ENCODE measurements at places on chromosomes 12 and 14.

DNA sequence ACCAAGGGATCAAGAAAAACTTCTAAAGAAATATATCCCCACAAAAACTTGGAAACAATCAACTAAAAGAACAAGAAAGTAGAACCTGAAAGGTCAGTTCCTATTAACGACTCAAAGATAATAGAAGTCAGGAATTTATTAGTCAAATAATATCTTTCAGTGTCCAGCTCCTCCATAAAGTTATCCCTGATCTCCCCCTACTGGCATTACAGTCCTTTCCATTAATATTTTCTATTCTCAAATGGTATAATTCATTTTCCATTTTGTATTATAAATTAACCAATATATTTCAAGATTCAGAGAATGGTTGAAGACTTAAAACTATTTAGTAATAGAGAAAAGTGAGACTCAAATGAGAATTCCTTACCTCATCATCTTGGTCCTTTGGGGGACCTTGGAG is 11.6 kb upstream of the SUPT16H start:
- no peak for DNase-seq

GRCh38 chr14:64636980-64637429 is 67.2 kb upstream of the PLEKHG3 start:
- DNase-seq = no peak

GRCh38 chr12:50166799-50167048 is 445 bp downstream of the CERS5 start:
- no peak for DNase-seq

DNA sequence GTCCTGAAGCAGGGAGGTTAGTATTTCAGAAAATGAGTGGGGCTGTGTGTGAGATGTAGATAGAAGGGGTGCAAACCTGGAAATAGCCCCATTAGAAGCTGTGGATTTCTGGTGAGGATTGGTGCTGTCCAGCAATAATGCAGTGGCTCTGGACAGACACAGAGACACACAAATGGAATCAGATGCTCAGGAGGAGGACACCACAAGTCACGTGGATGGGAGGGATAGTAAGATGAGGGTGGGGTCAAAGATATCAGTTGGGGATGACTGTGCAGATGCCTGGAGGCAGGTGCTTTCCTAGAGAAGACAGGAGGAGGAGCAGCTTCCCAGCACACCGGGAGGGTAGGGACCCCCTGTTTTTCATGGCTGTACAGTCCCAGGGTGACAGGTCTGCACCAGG is 136.5 kb downstream of the PLXNC1 start:
- DNase-seq = no peak

GRCh38 chr14:100391724-100392123 is 68.6 kb downstream of the SLC25A47 start:
- no peak for DNase-seq

DNA sequence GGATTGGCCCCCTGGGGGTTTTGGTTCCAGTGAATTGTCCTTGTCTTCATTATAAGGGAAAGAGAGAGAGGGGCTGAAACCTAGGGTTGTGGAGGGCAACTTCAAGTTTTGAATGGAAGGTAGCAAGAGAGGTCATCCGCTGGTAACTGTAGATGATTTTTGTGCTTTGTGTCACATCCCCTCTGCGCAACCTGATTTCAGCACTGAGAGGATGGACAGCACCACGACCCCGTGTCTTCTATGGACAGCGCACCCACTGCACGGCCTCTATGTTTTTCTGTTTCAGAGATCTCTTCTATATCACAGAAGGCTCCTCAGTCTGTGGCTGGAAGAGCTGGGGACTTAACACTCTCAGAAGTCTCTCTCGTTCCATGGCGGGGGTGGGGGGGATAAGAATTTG is 127.0 kb upstream of the RPH3A start:
- DNase-seq = peak; percentile 37

DNA sequence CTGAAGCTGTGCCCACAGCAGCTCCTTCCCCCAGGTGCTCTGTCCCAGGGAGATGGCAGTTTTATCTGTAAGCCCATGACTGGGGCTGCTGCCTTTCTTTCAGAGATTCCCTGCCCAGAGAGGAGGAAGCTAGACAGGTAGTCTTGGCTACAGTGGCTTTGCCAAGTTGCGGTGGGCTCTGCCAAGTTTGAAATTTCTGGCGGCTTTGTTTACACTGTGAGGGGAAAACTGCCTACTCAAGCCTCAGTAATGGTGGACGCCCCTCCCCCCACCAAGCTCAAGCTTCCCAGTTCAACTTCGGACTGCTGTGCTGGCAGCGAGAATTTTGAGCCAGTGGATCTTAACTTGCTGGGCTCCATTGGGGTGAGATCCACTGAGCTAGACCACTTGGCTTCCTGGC is 124.7 kb downstream of the MSRB3 start:
- no peak for DNase-seq

- peak; percentile 83 for DNase-seq
Observed at GRCh38 chr12:1812650-1813302, 7.6 kb upstream of the LRTM2 start.

- no peak for DNase-seq
Observed at GRCh38 chr12:59820594-59821011, 224.8 kb downstream of the SLC16A7 start.

GRCh38 chr12:28367326-28367725 is 177.1 kb downstream of the CCDC91 start:
- no peak for DNase-seq

GRCh38 chr14:93219103-93219726 is 12.2 kb downstream of the UBR7 start:
- DNase-seq = peak; percentile 62

DNA sequence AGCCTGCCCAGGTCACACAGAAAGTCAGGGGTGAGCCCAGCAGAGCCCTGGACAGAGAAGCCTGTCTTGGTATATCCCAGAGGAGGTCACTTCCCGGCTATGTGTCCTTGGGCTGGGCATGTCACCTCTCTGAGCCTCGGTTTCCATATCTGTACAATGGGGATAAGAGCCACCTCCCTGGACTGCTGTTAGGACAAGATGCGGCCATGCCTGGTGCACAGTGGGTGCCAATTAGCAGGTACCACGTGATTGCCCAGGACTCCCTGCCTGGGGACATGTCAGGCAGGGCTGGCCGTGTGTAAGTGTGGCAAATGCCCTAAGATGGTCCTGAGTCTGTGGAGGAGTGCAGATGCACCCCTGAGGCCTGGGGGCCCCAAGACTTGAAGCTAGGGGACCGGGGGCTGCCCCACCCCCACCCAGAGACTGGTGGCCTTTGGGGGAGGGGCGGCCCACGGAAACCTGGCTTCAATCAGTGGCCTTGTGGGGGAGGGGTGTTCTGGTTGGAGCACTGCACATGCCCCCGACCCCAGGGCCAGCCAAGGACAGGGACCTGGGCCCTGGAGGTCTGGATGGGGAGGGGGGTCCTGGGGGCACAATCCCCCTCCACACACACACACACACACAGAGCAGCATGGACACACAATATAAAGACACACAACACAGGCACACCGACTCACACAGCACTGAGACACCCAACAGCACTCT is 878 bp downstream of the TMEM119 start:
- no peak for DNase-seq

DNA sequence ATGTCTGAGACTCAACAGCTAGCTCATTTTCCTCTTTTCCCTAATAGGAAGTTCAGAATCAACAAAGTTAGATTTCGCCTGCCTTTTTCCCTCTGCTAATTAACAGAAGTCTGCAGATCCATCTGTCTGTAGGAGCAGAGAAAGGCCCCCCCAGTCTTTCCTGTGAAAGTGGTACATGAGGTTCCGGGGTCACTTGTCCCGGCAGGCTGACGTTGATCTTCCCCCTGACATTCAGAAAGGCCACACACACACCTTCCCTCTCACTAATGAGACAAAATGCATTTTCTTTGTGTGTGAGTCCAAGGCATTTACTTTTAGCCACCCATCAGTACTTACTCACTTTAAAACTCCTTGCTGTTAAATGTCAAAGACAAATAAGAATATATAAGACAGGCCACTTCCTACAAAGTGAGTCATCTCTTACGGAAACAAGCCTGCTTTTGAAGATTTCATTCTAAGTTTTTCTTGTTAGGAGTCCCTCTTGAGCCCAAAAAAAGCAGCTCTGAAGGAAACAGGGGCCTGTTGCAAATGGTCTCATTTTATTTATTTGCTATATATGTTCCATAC is 138.7 kb downstream of the TTC7B start:
- DNase-seq = no peak

GRCh38 chr14:76713121-76713520 is 48.1 kb upstream of the VASH1 start:
- no peak for DNase-seq

DNA sequence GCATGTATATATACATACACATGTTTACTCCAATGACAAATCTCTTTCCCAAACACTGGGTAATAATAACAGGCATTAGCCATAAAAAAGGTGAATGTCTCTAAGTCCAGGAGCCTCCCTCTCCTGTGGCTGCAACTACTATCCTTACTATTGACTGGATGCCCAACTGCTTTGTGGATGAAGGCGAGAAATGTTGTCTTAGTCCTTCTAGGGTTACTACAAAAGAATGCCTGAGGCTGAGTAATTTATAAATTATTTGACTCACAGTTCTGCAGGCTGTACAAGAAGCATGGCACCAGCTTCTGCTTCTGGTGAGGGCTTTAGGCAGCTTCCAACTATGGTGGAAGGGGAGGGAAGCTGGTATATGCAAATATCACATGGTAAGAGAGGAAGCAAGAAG is 366.0 kb upstream of the DDHD1 start:
- no peak for DNase-seq

- DNase-seq = no peak
Observed at GRCh38 chr14:76375947-76376404, at the start of gene ESRRB. Gene ESRRB, plus strand, starts transcription at chr14:76376137. Its CDS starts 265 bp downstream, at chr14:76376402.

- DNase-seq = no peak
Observed at GRCh38 chr12:93378998-93379325, 1.2 kb downstream of the NUDT4 start.

DNA sequence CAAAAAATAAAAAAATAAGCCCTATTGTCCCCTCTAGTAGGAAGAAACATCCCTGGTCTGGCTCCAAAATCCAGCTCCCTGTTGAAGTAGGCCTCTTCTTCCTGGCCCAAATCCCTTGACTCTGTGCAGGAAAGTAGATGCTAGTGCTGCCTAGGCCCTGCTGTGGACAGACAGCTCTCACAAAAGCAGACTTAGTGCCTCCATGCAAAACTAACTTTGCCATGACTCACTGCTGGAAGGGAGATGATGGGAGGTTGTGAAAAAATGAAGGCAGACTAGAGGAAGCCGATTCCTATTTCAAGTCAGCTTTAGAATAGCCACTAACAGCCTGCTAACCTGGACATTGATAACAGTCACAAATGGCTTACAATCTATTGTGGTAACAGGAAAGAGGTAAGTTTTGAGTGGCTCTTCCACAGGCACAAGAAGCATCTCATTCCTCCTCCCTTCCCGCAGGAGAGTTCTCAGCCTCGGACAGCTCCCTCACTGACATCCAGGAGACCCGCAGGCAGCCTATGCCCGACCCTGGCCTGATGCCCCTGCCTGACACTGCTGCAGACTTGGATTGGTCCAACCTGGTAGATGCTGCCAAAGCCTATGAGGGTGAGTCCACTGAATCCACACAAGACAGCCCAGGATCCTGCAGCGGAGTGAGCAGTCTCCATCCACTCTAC is 198.9 kb upstream of the RGS6 start:
- DNase-seq = no peak

DNA sequence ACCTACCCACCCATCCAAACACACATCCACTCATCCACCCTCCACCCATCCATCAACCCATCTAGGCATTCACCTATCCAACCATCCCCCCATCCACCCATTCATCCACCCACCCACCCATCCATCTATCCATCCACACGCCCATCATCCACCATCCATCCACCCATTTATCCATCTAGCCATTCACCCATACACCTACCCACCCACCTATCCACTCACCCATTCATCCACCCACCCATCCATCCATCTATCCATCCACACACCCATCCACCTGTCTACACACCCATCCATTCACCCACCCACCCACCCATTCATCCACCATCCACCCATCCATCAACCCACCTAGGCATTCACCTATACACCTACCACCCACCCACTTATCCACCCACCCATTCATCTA is 72.6 kb upstream of the GALNT9 start:
- no peak for DNase-seq

- no peak for DNase-seq
Observed at GRCh38 chr12:107335802-107336570, 242.6 kb upstream of the CRY1 start.

DNA sequence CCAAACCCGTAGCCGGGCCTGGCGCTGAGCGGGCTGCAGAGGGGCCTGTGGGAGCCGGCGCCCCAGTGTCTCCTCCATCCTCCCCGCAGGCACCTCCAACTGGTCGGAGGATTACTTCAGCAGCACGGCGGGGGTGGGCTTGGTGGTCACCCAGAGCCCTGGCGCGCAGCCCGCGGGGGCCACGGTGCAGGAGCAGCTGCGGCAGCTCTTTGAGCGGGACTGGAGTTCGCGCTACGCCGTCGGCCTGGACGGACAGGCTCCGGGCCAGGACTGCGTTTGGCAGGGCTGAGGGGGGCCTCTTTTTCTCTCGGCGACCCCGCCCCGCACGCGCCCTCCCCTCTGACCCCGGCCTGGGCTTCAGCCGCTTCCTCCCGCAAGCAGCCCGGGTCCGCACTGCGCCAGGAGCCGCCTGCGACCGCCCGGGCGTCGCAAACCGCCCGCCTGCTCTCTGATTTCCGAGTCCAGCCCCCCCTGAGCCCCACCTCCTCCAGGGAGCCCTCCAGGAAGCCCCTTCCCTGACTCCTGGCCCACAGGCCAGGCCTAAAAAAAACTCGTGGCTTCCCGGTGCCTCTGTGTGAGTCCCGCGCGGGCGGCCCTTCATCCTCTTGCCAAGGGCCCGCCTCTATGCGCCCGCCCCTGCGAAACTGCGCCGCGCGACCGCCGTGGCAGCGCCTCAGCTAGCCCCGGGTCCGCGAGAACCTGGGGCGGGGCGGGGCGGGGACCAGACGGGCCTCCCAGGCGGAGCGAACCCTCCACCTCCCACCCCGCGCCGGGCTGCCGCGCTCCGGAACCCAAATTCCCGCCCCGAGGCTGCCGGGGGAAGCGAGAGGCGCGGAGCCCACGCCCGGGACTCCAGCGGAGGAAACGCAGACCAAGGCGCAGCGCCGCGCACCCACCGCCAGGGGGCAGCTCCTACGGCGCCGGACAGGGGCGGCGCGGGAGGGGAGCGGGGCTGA is 8.3 kb downstream of the PLD4 start:
- peak; percentile 87 for DNase-seq

DNA sequence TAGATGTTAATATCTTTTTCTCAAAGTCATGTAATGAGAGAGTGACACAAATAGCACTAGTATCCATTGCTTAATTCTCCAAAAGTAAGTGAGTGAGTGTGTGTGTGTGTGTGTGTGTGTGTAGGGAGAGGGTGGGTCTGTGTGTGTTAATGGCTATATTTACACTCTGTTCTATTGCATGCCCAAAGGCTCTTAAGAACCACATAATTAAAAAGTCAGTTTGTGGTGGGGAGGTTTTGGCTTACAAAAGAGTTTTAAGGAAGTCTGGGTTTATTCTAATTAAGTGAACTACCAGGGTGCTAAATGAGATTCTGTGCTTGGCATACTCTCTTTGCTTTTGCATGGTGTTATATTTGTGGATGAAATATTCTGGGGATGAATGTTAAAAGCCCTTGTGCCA is 1897.6 kb upstream of the FLRT2 start:
- DNase-seq = peak; percentile 68

DNA sequence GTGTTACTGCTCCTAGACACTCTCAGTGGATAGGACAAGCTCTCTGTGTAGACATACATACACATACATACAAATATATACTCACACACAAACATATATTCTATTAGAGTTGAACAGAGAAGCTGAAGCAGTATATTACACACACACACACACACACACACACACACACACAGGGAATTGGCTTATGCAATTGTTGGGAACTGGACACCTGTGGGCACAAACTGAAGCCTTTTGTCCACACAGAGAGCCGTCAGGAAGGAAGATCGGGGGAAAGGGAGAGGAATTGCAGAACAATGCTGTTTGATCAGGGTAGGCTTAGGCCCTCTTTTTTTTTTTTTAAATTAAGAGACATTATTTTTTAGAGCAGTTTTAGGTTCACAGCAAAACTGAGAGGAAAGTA is 180.7 kb upstream of the DDHD1 start:
- no peak for DNase-seq
